ENCODE measurements at places on chromosomes 3 and 15.
A peak's percentile ranks its signal among the peaks of the same experiment; 100 is the strongest.

DNA sequence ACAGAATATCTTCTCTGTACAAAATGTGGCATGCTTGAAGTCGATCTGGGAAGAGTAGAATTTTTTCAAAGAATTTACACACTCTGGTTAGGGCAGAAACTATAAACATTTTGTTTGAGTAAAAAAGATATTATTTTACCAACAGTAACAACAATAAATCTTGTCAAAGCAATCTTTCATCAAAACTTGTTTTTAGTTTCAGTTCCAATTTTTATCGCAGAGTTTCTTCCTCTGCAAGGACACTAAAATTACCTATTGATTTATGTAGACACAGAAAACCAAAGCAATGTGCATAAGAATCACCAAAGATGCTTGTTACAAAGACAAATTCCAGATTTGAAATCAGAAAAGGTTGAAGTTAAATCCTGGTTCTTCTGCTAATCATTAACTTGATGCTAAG lies 61.9 kb downstream of the CGGBP1 start:
- no peak for DNase-seq

- no peak for DNase-seq
These were observed 232.6 kb downstream of the ABHD5 start for GRCh38 chr3:43923104-43923882.

DNA sequence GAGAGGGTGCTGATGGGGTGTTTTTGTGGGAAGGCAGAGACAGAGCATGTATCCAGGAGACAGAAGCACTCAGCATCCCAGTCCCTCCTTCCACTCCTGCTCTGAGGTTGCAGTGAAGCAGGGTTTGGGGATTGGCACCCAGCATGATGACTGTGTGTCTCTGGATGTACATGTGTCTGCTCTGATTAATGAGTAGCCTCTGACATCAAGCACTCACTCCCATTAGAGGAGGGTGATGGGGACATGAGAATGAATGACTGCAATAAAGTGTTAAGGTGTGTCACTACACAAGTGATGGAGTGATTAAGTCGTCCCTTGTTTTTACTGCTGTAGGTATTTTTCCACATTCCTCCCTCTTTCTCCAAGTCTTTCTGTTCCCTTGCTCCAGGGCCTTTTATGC lies 9.6 kb upstream of the MYZAP start:
- no peak for DNase-seq

GRCh38 chr3:194575484-194576210 lies 57.6 kb downstream of the TMEM44 start:
- no peak for DNase-seq

- DNase-seq = peak; percentile 71
These were observed 550 bp downstream of the CCDC9B start for GRCh38 chr15:40340038-40340739.

GRCh38 chr3:17059989-17060550 lies 175.3 kb downstream of the PLCL2 start:
- no peak for DNase-seq

GRCh38 chr3:149197669-149198068 lies 24.0 kb downstream of the CP start:
- DNase-seq = peak; percentile 9

GRCh38 chr3:88311826-88312225 lies 162.1 kb downstream of the C3orf38 start:
- no peak for DNase-seq

GRCh38 chr3:48558493-48559134 lies 2.0 kb upstream of the PFKFB4 start:
- no peak for DNase-seq

DNA sequence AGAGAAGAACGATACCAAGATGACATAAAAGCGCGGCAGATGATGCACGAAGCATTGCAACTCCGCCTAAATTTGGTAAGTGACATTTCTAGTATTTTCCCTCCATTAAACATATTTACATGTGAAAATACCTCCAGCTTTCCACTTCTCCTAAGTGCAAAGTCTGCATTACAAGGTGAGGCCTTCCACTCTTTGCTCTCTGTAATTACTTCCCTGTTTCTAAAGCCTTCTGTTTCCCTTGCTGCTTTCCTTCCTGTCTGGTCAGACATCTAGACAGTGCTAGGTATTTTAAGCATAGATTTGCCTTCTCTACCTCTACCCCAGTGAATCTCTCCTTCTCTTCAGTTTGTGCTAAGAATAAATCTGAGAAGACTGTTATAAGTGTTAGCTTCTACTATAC lies 1.9 kb downstream of the P2RY12 start:
- no peak for DNase-seq

Measured in dermis microvascular lymphatic vessel endothelial cell (primary cell).